ENCODE measurements at places on chromosomes 4 and X. TPM values are rescaled to one million over a fixed set of nuclear protein-coding genes. Genes with fewer than 3 reads are reported as not detected.

Gene CLGN
- 0.55 TPM for total RNA-seq

Gene DRP2
- total RNA-seq: 0.08 TPM

Gene MAGEA8
- not detected for total RNA-seq

Gene SHROOM2
- 5.6 TPM for total RNA-seq

Gene MID1
- total RNA-seq: 19.3 TPM

Gene AADAT
- 11.6 TPM for total RNA-seq

Gene TLR2
- 170 TPM for total RNA-seq

- H3K4me1 ChIP-seq: peaks cover 11% of the 10 kb centered on the region
- H3K27ac ChIP-seq: no peak overlapping the region
- no peaks in the 10 kb centered on the region for H3K27me3 ChIP-seq
- H3K4me3 ChIP-seq: no peak overlapping the region
- no peak for DNase-seq
- no peaks in the 10 kb centered on the region for H3K36me3 ChIP-seq
These were observed 6.4 kb downstream of the CXCL3 start for GRCh38 chr4:74032064-74032463.

DNA sequence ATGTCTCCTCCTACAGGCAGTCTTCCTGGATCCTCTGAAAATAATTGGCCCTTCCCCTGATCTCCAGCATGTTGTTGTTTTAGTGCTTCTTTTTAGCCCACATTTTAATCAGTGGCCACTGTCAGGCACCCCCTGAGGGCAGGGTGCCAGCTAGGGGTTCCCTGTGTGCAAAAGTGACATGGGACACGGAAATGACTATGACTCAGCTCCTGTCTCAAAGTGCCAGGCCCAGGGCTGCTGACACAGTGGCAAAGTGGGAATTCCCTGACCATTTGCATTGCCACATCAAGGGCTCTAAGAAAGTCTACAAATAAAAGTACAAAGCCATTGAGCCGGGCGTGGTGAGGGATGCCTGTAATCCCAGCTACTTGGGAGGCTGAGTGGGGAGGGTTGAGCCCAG is 24.8 kb downstream of the HMX1 start:
- no peak overlapping the region for H3K4me3 ChIP-seq
- H3K27ac ChIP-seq: no peak overlapping the region
- no peaks in the 10 kb centered on the region for H3K27me3 ChIP-seq

DNA sequence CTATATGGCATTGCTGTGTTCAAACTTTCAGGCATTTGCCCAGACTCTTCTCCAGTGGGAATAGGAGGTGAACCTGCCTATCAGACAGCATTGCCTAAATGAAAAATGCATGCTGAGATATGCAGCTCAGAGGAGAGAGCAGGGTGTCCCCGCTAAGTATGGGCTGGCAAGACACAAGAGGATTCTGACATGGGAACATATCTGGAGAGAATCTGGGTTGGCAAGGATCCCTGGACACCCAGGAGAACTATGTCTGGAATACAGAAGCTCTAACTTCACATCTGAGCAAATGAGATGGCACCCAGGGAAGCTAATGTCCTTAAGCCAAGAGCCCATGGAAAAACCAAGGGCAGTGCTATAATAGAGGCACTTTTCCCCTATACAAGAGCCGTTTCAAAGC is 18.4 kb downstream of the PPARGC1A start:
- no peak overlapping the region for H3K27ac ChIP-seq
- H3K4me1 ChIP-seq: no peaks in the 10 kb centered on the region
- no peak for DNase-seq
- no peaks in the 10 kb centered on the region for H3K27me3 ChIP-seq
- H3K36me3 ChIP-seq: no peaks in the 10 kb centered on the region

GRCh38 chr4:105417624-105418023 is 56.2 kb downstream of the PPA2 start:
- H3K27ac ChIP-seq: no peak overlapping the region
- H3K36me3 ChIP-seq: no peaks in the 10 kb centered on the region
- no peak overlapping the region for H3K4me3 ChIP-seq
- H3K4me1 ChIP-seq: no peaks in the 10 kb centered on the region

- H3K27ac ChIP-seq: no peak overlapping the region
- H3K36me3 ChIP-seq: no peaks in the 10 kb centered on the region
- H3K4me1 ChIP-seq: no peaks in the 10 kb centered on the region
- no peaks in the 10 kb centered on the region for H3K27me3 ChIP-seq
These were observed 2.3 kb downstream of the MAGEB16 start for GRCh38 chrX:35800474-35800873.

GRCh38 chrX:18422325-18422724 is 3.1 kb upstream of the CDKL5 start:
- no peaks in the 10 kb centered on the region for H3K4me1 ChIP-seq
- H3K27ac ChIP-seq: no peak overlapping the region
- H3K36me3 ChIP-seq: no peaks in the 10 kb centered on the region

- H3K27me3 ChIP-seq: peaks cover 85% of the 10 kb centered on the region
- H3K36me3 ChIP-seq: no peaks in the 10 kb centered on the region
These were observed at the start of gene PDGFRA for GRCh38 chr4:54228961-54229501. Gene PDGFRA (plus strand): TSS chr4:54229293. CDS start chr4:54258769, 29,476 bp downstream.

DNA sequence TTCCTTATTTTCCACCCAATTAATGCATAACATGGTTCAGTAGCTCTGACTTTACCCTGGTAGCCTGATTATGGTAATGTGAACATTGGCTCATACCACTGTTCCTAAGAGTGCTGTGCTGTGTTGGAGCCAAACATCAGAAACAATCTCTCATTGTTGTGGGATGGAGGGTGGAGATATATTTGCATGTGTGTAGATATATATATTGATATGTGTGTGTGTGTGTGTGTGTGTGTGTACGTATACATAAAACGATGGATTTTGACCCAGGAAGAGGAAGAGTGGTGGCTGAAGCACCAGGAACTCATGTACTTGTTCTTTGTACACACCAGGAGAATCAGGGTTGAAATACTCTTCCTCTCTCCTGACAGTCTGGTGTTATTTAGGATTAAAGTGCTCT is 247.7 kb downstream of the IL15 start:
- H3K27ac ChIP-seq: no peak overlapping the region
- no peak overlapping the region for H3K4me3 ChIP-seq
- H3K4me1 ChIP-seq: no peaks in the 10 kb centered on the region
- no peaks in the 10 kb centered on the region for H3K36me3 ChIP-seq
- DNase-seq: no peak

- H3K4me1 ChIP-seq: peaks cover 8% of the 10 kb centered on the region
- H3K36me3 ChIP-seq: no peaks in the 10 kb centered on the region
- H3K27ac ChIP-seq: peak overlapping the region; percentile 6
- DNase-seq: peak; percentile 24
- H3K27me3 ChIP-seq: no peaks in the 10 kb centered on the region
These were observed 32.1 kb downstream of the UBE2K start for GRCh38 chr4:39730072-39730471.

DNA sequence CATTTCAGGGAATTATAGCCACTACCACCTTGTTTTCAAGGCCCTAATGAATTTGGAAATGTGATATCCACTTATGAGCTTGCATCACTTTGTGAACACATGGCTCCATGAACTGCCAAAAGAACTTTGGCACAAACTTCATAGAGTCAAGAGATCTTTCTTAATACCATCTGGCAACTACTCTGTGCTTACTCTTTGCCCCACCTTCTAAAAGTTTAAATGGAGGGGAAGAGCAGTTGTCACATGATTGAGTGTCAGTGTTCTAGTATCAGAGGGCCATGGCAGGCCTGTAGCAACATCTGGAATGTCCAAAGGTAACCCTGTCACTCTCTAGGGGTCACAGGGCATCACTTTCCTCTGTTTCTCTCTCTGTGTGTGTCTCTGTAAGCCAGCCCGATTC is 2.6 kb upstream of the ADH1B start:
- no peak for DNase-seq
- no peaks in the 10 kb centered on the region for H3K27me3 ChIP-seq
- H3K4me3 ChIP-seq: no peak overlapping the region
- no peaks in the 10 kb centered on the region for H3K36me3 ChIP-seq

- H3K36me3 ChIP-seq: no peaks in the 10 kb centered on the region
- no peak overlapping the region for H3K27ac ChIP-seq
- no peak for DNase-seq
These were observed 2387.7 kb upstream of the TENM3 start for GRCh38 chr4:179855469-179855868.

GRCh38 chrX:13495232-13495631 is 74.2 kb upstream of the EGFL6 start:
- H3K4me3 ChIP-seq: no peak overlapping the region
- H3K4me1 ChIP-seq: no peaks in the 10 kb centered on the region
- DNase-seq: no peak
- no peaks in the 10 kb centered on the region for H3K36me3 ChIP-seq
- no peaks in the 10 kb centered on the region for H3K27me3 ChIP-seq

DNA sequence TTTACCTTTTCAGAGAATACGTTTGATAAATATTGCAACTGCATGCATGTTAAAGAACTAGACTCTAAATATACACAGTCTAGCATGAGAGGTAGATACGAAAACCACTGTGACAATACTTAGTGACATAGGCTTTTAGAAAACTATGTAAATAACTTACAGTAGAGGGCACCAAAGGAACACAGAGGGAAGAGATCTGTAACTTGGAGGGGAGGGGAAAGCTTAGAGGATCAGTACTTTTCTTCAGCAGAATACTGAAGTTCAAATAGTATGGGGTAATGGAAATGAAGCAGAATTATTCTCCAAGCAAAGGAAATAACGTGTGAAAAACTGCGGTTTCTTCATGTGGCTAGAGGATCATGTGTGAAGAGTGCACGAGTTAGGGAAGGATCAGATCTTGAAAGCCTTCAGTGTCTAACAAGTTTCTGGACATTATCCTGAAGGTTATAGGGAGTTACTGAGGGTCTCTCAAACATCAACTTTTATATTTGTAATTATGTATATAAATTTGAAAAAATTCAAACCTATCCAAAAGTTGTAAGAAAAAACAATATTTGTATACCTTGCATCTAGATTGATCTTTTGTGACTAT is 264.3 kb downstream of the NPFFR2 start:
- peak; percentile 61 for DNase-seq
- no peak overlapping the region for H3K4me3 ChIP-seq
- no peaks in the 10 kb centered on the region for H3K27me3 ChIP-seq
- no peaks in the 10 kb centered on the region for H3K4me1 ChIP-seq

DNA sequence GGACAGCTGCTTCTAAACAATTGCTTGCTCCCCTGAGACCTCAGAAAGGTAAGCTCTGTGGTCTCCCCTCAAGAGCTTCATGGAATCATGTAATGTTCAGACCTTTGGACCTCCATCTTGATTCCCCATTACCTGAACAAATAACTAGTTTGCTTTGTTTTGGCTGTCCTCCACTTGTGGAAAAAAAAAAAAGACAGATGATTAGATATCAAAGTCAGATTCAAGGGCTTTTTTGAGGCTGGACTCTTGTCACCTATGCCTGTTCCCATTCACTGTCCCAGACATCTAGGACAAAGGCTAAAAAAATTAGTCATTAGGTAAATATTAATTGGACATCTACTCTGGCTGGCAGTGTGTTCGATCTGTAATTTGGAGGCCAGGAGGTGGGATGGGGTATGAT is 13.3 kb downstream of the TMEM255A start:
- H3K4me3 ChIP-seq: no peak overlapping the region
- no peaks in the 10 kb centered on the region for H3K27me3 ChIP-seq
- no peak for DNase-seq
- no peak overlapping the region for H3K27ac ChIP-seq

- H3K4me3 ChIP-seq: no peak overlapping the region
- no peak overlapping the region for H3K27ac ChIP-seq
- DNase-seq: no peak
These were observed 208.9 kb downstream of the FAM47A start for GRCh38 chrX:33923262-33923661.

GRCh38 chr4:110527156-110527555 is 51.2 kb downstream of the ENPEP start:
- no peaks in the 10 kb centered on the region for H3K36me3 ChIP-seq
- no peaks in the 10 kb centered on the region for H3K4me1 ChIP-seq
- H3K27me3 ChIP-seq: no peaks in the 10 kb centered on the region
- no peak overlapping the region for H3K4me3 ChIP-seq
- DNase-seq: no peak

- no peaks in the 10 kb centered on the region for H3K36me3 ChIP-seq
- H3K4me1 ChIP-seq: peaks cover 6% of the 10 kb centered on the region
- no peak for DNase-seq
- no peaks in the 10 kb centered on the region for H3K27me3 ChIP-seq
- H3K4me3 ChIP-seq: no peak overlapping the region
- H3K27ac ChIP-seq: no peak overlapping the region
These were observed 219.7 kb downstream of the DCLK2 start for GRCh38 chr4:150297861-150298474.

GRCh38 chr4:56654238-56654632 is 26.9 kb downstream of the HOPX start:
- H3K27me3 ChIP-seq: peaks cover 4% of the 10 kb centered on the region
- peaks cover 14% of the 10 kb centered on the region for H3K4me1 ChIP-seq
- no peak overlapping the region for H3K4me3 ChIP-seq
- no peaks in the 10 kb centered on the region for H3K36me3 ChIP-seq
- DNase-seq: no peak
- no peak overlapping the region for H3K27ac ChIP-seq

- no peak overlapping the region for H3K4me3 ChIP-seq
- no peaks in the 10 kb centered on the region for H3K4me1 ChIP-seq
- DNase-seq: peak; percentile 29
- H3K27me3 ChIP-seq: no peaks in the 10 kb centered on the region
- H3K27ac ChIP-seq: no peak overlapping the region
These were observed 255.8 kb downstream of the COL25A1 start for GRCh38 chr4:109046471-109047201.

DNA sequence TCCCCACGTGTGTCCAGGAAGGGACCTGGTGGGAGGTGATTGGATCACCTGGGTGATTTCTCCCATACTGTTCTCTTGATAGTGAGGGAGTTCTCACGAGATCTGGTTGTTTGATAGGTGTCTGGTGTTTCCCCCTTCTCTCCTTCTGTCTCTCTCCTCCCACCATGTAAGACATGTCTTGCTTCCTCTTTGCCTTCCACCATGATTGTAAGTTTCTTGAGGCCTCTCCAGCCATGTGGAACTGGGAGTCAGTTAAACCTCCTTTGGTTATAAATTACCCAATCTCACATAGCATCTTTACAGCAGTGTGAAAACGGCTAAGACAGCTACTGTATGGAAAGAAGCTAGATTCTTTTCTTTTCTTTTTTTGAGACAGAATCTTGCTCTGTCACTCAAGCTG is 21.6 kb upstream of the FGG start:
- H3K27ac ChIP-seq: no peak overlapping the region
- no peaks in the 10 kb centered on the region for H3K4me1 ChIP-seq
- no peaks in the 10 kb centered on the region for H3K36me3 ChIP-seq
- H3K4me3 ChIP-seq: no peak overlapping the region
- DNase-seq: no peak

DNA sequence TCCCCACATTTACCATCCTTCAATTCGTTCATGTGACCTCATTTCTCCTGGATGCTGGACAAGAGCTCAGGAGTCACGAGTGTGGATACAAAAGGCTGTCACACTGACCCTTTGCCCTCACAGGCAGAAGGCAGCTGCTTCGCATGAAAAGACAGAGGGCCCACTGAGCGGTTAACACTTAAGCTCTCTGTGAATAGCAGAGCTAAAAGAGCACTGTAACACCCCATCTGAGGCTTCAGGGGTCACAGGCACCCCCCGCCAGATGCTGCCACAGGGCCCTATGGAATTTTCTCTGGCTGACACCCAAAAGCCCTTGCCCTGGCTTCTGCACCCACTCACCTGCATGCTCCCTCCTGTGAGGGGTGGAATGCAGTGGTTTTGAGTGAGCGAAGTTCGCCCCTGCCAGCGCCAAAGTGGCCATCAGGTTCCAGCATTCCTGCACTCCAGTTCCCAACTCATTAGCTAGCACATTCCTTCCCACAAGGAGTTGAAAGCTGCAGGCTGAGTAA is 360.9 kb downstream of the PPP3CA start:
- H3K27me3 ChIP-seq: no peaks in the 10 kb centered on the region
- H3K4me1 ChIP-seq: no peaks in the 10 kb centered on the region
- DNase-seq: no peak
